Effector CD4-positive, alpha-beta T cell (primary cell): ENCODE measurements at places on chromosomes 12 and 14.

- no peak for DNase-seq
Measured at GRCh38 chr12:96658075-96658474, 168.7 kb downstream of the CFAP54 start.

GRCh38 chr14:21408147-21408546 lies 24.3 kb upstream of the SUPT16H start:
- DNase-seq, result no peak

DNA sequence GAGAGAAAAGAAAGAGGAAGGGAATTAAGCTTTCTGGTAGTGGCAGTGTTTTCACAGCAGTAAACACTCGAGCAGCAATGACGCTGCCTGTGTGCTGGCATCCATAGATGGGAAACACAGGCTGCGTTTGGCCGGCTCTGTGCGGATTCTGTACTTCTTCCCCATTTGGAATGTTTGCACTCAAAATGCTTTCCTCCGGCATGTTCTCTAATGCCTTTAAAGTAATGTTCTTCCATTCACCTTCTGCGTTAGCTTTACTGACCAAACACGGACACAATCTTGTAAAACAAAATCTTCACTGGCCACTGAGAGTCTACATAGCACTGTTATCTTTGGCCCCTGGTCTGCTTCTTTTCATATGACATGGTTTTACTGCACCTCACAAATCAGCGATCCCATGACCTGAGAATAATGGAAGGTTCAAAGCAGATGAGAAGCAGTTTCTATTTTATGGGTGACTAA lies 31.4 kb downstream of the DCP1B start:
- DNase-seq, result no peak

DNA sequence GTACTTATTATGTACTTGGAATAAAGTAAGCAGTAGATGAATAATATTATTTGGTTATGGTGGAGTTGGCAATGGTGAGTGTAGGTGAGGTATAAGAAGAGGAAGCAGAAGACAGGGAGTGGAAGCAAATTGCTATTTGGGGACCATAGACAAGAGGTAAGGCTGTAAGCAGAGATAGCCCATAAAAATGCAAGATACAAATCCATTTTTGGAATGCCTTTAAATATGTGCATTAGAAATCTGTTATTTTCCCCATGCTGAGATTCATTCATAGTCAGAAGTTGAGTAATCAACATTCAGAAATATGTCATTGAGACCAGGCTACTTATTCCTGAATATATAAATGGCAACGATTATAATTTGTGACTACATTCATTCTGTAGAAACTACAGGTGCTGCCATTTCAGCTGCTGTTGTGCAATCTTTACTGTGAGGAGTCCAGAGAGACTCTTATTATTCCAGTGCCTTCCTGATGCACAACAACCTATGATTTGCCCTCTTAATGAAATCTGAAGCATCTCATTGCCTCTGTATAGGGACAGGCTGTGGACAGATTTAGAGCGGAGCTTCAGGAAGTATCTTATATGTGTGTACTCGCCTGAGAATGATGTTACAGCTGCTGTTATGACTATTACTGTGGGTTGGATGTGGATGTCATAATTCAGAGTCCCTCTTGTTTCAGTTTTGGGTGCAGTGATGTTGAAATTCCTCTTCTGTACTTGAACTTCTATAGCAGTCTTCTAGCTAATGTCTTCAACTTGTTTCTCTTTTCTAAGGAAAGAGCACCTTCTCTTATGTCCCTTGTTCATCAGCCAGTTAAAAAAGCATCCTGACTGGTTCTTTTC lies 173.8 kb downstream of the NAV3 start:
- no peak for DNase-seq

DNA sequence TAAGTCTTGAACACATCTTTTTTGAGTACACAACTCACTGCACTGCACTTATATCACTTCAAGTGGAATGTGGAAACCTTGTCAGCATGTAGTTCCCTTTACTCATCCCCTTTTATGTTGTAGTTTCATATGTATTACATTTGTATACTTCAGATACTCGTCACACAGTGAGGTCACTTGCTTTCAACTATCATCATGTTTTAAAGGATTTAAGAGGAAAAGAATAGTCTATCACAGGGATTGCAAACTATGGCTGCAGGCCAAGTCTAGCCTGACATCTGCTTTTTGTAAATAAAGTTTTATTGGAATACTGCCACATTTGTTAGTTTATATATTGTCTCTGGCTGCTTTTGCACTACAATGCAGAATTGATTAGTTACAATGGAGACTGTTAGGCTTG lies 24.3 kb downstream of the CNOT2 start:
- no peak for DNase-seq

GRCh38 chr14:21921453-21921852 lies 247.8 kb upstream of the OR4E1 start:
- DNase-seq, result no peak

DNA sequence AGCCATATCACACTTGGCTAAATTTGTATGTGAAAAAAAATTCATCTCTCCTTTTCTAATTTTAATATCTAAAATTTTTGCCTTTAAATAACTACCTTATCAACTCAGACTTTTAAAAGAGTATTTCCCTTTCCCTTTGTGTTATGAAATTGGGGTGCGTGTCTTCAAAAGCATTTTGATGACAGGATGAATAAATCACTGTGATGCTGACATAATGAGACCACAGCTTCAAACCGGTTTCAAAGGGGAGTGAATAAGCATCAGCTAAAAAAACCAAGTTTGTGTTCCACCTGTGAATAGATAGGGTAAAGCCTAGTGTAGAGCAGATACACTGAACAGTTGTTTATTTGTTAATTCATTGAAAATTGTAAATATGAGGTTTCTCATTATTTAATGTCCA lies 85.0 kb downstream of the LGR5 start:
- no peak for DNase-seq

DNA sequence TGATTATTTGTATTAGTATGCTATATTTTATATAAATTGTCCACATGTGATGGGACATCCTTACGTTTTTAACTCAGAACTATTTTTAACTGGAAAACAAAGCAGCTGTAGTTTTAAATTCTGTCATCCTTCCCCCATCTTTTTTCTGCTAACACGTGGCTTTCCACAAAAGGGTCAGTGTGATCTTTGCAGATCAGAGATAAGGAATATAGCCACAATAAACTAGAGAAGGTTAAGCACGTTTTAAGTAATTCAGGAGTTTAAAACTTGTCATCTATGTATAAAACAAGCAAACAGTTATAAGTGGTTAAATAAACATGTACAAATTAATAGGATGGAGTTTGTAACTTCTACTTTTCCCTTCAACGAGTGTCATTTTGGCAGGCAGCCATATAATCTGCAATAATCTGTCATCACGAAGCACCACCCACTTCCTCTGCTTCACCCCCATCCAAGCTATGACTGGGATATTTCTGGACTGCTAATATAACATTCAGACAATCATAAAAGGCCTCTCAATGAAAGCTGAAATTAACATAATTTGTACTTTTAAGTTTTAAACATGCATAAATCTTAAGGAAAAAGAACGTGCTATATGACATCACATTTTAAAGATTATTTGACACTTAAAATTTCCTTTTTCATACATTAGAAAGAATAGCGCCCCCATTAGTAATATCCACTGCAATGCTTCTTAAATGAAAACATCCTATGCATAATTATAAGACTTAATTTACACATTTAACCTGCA lies 15.3 kb downstream of the TAOK3 start:
- DNase-seq, result peak; percentile 49

DNA sequence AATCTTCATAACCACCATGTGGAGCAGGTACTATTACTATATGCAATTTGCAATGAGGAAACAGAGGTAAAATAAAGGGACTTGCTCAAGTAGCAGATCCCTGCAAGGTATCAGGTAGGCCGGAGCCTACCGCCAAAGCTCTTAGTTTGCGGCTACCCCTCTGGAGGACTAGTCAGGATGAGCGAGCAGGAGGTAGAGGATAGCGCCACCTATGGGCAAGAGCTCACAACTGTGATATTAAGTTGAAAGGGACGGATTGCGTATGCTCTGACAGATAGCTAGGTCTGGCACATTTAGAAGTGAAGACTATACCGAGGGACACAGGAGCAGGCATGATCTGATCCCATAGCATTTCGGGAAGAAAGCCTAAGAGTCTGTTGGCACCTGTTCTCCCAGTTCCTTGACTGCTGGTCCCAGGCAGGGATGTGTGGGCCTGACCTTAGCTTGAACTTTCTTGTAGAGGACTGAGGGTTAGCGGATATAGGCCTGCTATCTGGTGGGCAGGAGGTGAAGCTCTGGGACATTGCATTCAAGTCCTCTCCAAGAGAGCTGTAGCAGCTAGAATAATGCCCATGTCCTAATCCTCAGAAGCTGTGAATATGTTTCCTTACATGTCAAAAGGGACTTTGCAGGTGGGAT lies 48.0 kb downstream of the SLC17A8 start:
- no peak for DNase-seq

DNA sequence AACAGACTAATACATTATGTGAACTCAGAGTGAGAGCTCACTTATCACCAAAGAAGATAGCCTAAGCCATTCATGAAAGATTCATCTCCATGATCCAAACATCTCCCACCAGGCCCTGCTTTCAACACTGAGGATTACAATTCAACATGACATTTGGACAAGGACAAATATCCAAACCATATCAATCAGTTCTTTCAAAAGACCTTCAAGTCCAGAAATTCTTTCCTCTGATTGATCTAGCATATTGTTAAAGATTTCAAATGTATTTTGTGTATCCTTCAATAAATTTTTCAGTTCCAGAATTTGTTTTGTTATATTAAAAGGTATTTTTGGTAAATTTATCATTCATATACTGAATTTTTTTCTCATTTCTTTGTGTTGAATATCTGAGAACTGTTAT lies 1055.8 kb downstream of the SLC6A15 start:
- DNase-seq, result no peak

DNA sequence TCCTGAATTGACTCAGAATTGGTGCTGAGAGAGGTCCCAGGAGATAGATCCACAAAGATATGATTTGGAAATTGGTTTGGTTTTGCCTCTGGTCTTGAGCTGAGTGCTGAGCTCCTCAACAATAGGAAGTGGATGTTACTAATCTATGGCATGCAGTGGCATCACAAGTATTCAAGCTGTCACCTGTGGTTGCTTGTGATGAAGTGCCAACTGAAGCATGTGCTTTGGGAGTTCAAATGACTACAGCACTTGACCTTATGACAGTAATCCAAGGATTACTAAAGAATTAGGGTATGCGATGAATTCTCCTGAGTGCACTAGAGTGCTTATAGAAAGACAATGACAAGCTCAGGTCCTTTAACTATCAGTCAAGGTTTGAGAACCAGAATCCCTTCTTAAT lies 406.2 kb downstream of the NOVA1 start:
- DNase-seq, result no peak

- DNase-seq, result no peak
Measured at GRCh38 chr12:65885716-65886115, 61.4 kb downstream of the HMGA2 start.

GRCh38 chr14:71021347-71022011 lies 114.2 kb downstream of the PCNX1 start:
- DNase-seq, result no peak

GRCh38 chr14:27253966-27254365 lies 656.1 kb upstream of the NOVA1 start:
- no peak for DNase-seq

GRCh38 chr12:67539946-67540345 lies 108.6 kb upstream of the DYRK2 start:
- no peak for DNase-seq

- DNase-seq, result no peak
Measured at GRCh38 chr14:92309968-92310530, 12.9 kb upstream of the SLC24A4 start.

DNA sequence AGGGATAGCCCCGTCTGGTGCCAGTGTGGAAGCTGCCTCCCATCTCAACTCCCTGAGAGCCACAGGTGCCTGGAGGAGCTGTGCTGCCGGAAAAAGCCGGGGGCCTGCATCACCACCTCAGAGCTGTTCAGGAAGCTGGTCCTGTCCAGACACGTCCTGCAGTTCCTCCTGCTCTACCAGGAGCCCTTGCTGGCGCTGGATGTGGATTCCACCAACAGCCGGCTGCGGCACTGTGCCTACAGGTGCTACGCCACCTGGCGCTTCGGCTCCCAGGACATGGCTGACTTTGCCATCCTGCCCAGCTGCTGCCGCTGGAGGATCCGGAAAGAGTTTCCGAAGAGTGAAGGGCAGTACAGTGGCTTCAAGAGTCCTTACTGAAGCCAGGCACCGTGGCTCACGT lies 25.5 kb upstream of the P2RX4 start:
- no peak for DNase-seq

DNA sequence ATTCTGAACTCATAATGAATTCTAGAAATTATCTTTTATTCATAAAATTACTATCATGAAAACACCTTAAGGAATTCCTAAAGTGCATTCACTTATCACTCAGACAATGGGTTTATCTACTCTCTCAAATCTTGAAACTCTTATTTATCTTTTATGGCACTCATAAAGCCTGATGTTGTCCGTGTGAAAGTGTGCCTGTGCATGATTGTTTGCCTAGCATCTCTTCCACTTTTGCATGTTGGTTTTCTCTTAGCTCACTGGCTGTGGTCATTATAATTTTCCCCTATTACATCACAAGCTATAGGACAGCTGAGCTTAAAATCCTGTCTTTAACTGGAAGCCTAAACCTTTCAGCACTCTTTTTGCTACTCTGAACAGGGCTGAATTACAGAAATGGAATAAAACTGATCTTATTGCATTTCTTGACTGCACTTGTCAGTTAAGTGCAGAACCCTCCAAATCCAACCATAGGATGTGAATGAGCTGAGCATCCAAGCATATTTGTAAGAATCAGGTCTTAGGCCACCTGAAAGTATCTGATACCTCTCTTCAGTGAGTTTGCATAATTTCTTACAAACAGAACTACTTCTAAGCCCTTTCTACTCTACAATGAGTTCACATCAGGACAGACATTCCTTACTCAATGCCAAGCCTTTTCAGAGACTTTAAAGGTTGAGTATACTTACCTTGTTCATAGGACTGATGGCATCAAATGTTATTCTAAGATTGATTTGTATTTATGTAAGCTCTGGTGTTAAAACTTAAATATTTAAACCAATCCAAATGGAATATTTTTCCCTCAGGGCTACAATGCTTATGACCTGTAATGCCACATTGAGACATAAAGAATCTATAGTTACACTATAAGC lies 221.2 kb upstream of the KITLG start:
- DNase-seq, result no peak

GRCh38 chr12:82174936-82175335 lies 183.3 kb downstream of the CCDC59 start:
- DNase-seq, result no peak

- no peak for DNase-seq
Measured at GRCh38 chr12:68236421-68237059, 10.9 kb upstream of the IL26 start.

DNA sequence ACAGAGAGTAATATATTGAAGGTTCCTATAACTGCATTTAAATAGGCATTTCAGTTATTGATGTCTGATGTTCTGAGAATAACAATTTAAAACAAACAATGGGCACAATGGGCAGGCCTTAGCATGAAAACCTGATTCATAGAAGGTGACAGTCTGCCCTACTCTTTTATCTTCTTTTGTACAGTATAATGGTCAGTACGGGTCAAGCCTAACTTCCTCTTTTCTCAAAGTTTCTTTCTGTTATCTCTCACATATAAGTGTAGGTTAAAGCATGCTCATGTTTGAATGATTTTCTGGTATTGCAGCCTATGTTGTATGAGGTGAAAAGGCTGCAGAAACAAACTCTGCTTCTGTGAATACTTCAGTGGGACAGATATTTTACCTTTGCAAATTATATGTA lies 14.2 kb downstream of the FKBP3 start:
- no peak for DNase-seq
